ENCODE measurements at places on chromosomes 2 and 18.

GRCh38 chr18:35581898-35582641 lies 530 bp downstream of the GALNT1 start:
- DNase-seq: peak; percentile 68

DNA sequence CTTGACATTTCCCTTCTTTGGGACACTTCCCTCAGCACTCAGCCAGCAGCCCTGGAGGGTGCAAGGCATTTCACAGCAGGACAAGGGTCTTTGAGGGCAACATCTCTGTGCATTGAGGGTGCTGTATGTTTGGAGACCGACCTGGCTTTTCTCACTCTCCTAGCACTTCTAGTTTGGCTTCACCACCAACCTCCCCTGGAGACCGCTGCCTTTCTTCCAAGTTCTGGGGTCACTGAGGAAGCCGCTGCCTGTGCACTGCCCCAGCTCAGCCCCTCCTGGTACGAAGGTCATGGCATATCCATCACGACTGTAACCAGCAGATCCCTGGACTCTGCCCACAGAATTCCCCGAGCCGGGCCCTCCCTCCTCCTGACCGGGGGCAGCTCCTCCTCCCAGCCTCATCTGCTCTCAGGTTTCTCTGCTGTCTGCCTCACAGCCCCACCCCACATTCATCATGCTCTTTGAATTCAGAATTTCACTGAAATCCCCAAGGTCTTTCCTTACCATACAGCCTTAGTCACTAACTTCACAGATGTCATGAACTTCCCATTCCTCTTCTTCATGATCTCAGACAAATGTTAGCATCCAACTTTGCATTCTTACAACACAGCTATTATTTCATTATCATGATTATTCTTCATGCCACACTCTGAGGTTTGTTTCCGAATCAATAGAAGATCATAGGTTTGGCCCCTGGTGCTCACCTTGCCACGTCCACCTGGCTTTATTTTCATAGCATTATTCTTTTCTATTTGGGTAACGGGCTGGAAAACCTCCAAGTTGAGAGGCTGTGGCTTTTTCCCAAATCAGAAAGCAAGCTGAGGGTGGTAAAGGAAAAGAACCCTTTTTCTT lies 113.0 kb upstream of the COPS8 start:
- DNase-seq: no peak

DNA sequence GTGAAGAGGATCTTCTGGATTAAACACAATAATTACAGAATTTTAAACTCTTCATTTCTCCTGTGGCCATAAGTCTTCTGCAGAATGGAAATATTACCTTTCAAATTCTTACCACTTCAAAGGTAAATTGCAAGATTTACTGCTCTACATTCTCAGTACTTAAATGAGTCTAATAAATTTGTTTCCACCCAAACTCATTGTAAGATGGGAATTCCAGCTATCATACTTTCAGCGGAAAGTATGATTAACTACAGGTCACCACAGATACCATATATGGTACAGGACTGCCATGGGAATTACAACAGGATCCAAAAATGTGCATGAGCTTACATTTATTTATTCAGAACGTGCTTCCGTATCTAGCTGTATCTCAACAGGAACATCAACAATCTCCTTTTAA lies 3.1 kb downstream of the DSC3 start:
- DNase-seq: no peak

- no peak for DNase-seq
These were observed 898.1 kb downstream of the EPHA4 start for GRCh38 chr2:220674033-220674432.

DNA sequence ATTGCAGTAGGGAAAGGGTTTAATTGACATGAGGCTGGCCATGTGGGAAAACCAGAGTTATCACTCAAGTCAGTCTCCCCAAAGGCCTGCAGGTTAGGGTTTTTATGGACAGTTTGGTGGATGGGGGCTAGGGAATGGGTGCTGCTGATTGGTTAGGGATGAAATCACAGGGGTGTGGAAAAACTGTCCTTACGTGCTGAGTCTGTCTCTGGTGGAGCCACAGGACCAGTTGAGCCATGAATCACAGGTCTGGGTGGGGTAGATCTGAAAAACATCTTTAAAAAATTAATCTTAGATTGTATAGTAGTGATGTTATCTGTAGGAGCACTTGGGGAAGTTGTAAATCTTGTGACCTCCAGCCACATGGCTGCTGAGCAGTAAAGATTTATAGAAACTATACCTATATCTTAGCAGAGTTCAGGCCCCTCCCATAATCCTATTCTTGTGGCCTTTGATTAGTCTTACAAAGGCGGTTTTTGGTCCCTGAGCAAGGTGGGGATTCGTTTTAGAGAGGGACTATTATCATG lies 139.6 kb downstream of the COMMD1 start:
- no peak for DNase-seq

GRCh38 chr2:123688231-123688940 lies 336.7 kb upstream of the CNTNAP5 start:
- no peak for DNase-seq

DNA sequence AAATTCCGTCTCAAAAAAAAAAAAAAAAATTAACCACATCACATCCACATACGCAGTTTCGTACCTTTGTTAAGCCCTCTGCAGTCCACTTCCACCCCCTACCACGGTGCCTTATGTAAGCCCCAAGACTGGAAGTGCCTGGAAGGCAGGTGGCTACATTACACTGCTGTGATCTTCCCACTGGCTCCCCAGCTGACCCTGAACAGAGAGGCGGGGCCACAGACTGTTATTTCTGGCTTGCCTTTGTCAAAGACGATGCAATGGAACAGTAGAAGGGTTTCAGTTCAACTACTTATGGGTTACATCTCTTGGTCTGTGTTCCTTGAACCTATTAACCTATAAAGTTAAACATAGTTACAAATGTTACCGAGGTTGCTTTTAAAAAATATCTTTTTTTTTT lies 15.7 kb upstream of the COX7A2L start:
- DNase-seq: no peak

DNA sequence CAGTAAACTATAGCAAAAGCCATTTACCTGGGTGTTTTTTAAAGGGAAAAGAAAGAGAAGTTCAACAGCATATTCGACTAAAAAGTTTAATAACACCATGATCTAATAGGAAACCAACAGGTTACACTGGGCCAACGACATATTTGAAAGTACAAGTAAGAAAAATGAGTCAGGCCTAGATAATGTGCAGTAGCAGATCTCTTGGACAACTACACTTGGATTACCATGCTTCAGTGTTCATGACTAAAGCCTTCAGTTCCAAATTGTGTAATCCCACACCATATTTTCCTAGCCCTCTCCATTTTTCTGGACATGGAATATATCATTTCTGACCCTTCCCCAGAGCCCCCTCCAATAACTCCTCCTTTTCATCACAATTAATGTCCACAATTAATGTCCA lies 39.1 kb upstream of the FIGN start:
- no peak for DNase-seq

- DNase-seq: peak; percentile 68
These were observed 23.1 kb downstream of the ST3GAL5 start for GRCh38 chr2:85865539-85866164.

- DNase-seq: no peak
These were observed 46.6 kb upstream of the TMEM200C start for GRCh38 chr18:5941890-5942289.

GRCh38 chr2:27863146-27863545 lies 27.0 kb downstream of the RBKS start:
- DNase-seq: no peak

GRCh38 chr2:83055376-83056010 lies 1403.6 kb downstream of the SUCLG1 start:
- no peak for DNase-seq

- no peak for DNase-seq
These were observed 56.3 kb upstream of the UPP2 start for GRCh38 chr2:158045362-158045761.

- no peak for DNase-seq
These were observed 154.3 kb downstream of the RNF152 start for GRCh38 chr18:61738488-61738887.

All from activated effector memory CD4-positive, alpha-beta T cell treated with anti-CD3 and anti-CD28 coated beads, Interleukin-2, amount 50 U/mL, for 16 hours (primary cell).